Stimulated activated CD8-positive, alpha-beta memory T cell treated with anti-CD3 and anti-CD28 coated beads, Interleukin-15, amount 100 ng/mL, for 24 hours (primary cell): ENCODE measurements at places on chromosomes 2 and 18.

GRCh38 chr2:48439102-48439501 lies 90.9 kb upstream of the STON1 start:
- no peak for DNase-seq

DNA sequence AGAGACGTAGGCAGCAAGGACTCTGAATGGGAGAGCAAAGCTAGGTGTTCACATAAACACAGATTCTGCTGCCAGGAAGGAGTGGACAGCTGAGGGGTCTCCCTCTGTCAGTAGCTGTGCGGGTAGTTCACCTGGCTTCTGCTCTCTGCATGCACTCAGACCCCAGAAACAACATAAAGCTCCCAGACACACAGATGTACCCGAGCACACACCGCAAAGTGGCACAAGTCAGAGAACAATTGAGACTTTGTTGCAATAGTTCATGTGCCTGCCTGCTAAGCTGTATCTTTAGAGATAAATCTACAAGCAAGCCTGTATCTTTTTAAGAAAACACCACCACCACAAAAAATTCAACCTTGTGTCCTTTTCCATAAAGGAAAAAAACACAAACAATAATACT lies 420.0 kb upstream of the ST6GAL2 start:
- no peak for DNase-seq

DNA sequence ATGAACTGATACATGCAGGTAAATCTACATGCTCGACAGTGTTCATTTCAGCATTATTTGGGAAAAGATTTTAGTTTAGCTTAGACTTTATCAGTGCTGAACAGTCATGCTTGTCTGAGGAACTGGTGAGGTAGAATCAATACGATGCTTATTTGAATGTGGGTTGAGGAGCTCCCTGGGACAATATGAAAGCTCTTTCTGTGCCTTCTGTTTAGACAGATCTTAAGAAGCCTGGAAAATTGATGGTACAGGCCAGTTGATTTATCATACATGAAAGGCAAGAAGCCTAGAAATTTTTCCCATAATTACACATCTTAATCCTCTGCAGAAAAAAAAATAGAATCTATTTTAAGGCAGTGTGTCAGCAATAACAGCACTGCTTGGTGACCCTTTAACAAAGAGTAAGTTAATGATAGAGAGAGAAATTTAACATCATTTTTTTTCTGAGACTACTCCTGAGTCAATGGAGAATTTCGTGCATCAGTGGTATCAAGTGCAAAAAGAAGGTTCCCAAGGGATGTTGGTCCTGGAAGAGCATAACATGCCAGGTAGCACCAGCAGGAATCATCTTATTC lies 252.2 kb upstream of the CDH20 start:
- DNase-seq = no peak

DNA sequence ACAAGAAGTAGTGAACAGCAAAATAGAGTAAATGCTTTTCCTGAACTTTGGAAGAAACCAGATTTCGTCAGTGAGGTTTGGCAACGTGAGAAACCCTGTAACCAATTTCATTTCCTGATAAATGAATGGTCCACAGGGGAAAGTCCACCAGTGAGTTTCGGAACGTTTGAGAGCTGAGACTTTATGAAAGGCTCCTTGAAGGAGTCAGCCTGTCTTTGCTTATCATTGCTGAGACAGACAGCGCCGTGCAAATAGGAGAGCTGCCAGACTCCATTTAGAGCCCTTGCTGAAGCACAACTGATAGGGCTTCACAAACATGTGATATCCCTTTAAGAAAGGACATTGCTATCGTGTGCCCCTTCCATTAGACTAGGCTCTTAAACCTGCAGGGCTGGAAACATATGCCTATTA lies 121.8 kb upstream of the SMAD7 start:
- no peak for DNase-seq

DNA sequence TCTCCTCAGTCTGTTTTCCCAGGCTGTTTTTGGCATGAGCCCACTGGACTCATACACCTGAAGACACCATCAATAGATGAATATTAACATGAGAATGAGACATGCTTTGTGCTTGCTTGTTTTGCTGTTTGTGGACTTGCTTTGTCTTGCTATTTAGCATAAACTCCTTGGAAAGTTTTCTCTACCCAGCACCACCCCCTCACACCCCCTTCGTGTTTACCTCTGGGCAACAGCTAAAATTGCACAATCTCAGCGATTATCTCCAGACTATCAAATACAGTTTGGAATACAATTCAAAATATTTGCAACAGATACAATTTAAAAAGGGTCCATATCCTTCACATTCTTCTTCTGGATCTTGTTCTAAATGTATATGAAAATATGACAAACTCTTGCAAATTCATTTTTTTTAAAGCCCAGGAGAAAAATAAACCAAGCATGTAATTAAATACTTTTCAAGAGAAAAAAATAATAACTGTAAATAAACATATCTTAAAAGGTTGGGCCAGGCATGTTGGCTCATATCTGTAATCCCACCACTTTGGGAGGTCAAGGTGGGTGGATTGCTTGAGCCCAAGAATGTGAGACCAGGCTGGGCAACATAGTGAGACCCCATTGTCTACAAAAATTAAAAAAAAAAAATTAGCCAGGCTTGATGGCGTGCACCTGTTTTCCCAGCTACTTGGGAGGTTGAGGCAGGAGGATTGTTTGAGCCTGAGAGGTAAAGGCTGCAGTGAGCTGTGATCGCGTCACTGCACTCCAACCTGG lies 32.3 kb upstream of the PMAIP1 start:
- no peak for DNase-seq

DNA sequence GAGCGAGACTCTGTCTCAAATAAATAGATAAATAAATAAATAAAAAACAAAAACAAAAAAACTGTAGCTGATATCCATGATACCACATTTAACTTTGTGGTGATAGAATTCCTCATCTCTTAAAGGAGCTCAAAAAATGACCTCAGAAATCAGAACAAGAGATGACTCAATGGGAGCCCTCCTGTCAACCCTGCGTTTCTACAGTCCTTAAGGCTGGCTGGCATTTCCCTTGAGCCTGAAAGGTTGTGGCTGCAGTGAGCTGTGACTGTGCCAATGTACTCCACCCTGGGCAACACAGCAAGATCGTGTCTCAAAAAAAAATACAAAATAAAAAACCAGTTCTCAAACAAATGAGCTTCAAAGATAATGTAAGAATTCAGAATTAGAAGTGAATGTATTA lies 40.4 kb downstream of the CHST9 start:
- DNase-seq = no peak

DNA sequence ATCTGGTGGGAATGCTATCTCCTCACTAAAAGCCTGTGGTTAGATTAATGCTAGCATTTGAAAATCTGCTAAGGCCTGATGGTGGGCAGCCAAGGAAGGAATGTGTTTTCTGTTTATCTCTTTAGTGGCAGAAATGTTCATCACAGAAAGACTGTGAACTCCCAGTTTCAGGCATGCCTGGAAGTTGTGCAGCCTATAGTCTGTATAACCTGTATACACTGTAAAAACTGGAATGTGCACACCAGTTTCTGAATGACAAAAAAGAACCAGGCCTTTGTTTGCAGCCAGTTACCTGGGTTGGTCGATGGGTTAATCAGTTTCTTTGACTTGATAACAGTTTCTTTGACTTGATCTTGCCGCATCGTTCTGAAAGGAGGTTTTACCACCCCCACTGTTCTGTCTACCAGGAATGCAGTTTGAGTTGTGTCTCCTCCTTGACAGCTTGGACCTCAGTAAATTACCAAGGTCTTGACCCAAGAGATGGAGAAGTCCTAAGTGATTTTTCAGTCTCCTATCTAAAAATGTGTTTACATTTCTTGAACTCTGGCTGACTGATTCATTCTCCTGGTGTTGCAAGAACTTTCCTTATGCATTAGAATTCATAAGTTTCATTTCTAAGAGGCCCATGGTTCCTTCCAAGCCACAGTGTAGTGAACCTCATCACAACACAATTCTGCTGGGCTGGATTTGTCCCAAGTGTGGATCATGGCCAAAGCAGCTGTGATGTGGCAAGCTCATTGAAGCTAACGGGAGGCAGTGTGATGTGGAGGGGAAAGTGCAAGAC lies 62.2 kb downstream of the KIAA2012 start:
- no peak for DNase-seq

- no peak for DNase-seq
Measured at GRCh38 chr2:172926785-172927640, 148.6 kb upstream of the MAP3K20 start.
